ENCODE measurements at places on chromosomes 16 and 17.
A peak's percentile ranks its signal among the peaks of the same experiment; 100 is the strongest.

- H3K4me3 ChIP-seq, result peak overlapping the region; percentile 83
- DNase-seq, result no peak
- H3K36me3 ChIP-seq, result peaks cover 31% of the 10 kb centered on the region
- peak overlapping the region; percentile 95 for H3K27ac ChIP-seq
- no peaks in the 10 kb centered on the region for H3K27me3 ChIP-seq
Observed at GRCh38 chr17:44217738-44218343, 1.6 kb downstream of the UBTF start.

DNA sequence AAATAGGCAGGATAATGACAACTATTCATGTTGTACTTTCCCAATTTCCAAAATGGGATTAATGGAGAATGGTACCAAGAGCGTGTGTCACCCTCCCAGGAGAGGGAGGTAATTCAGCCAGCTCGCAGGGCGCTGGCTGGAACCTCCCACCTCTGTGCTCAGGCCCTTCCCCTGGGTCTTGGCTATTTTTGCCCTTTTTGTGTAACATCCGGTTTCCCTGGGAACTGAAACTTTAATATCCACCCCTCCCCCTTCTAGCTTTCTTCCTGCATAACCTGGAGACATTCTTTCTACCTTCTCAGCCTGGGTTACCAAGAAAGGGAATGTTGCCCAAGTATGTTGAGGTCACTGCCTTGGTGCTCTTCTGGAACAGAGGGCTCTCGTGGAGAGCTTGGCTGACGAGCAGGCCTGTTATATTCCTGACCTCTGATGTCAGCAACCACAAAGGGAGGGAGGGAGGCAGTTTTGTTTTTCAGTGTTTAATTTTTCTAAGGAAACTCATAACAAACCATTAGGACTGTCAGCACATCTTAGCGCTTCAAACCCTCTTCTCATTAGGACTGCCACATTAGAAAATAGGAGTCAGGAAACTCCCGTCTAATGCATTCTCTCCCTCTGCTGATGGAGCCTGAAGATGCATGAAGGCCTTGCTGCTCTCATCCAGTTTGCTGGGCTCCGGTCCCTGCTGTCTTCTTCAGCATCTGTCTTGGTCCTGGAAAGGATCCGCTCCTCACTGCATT, 25.6 kb downstream of the ITGB3 start:
- no peak for DNase-seq
- no peak overlapping the region for H3K4me3 ChIP-seq
- no peaks in the 10 kb centered on the region for H3K27me3 ChIP-seq
- H3K36me3 ChIP-seq, result no peaks in the 10 kb centered on the region

DNA sequence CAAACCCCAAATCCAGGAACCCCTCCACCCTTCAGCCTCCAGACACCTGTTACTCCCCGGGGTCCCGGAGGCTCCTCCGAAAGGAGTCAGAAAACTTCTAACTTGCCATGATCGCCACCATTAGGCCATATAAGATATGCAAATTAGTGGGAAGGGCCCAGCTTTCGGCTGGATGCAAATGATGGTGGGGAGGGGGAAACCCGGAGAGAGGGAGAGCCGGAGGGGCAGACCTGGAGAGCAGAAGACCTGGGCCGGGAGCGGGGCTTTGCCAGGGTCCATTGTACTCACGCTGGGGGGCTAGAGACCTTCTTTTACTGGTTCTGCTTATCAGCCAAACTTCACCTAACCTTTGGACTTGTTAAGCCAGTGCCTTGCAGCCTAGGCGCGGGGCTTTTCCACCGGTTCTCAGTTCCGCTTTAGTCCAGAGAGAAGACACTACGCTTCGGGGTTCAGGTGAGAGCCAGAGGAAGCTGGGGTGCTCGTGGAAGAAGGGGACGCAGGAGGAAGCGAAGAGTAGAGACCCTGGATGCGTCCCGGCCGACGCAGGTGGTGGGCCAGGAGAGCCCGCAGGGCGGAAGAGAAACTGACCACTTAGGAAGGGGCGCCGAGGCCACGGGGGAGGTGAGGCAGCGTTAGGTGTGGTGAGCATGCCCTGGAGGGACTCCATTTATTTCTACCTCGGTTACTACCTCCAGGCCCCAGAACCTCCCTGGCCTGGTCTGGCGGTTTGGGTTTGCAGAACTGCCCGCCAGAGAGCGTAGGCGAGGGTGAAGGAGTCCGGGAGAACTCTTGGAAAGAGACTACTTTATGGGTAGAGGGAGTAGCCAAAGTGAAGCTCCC, at the start of gene HNF1B:
Gene HNF1B (minus strand): TSS at position 99 of the 840 bp plus-strand sequence. CDS start 175 bp downstream, outside the sequence.
- no peak within 1 kb of the TSS for H3K27ac ChIP-seq
- H3K36me3 ChIP-seq, result no peaks in the 10 kb centered on the region
- DNase-seq, result no peak
- no peak within 1 kb of the TSS for H3K4me3 ChIP-seq
- H3K4me1 ChIP-seq, result no peaks in the 10 kb centered on the region

DNA sequence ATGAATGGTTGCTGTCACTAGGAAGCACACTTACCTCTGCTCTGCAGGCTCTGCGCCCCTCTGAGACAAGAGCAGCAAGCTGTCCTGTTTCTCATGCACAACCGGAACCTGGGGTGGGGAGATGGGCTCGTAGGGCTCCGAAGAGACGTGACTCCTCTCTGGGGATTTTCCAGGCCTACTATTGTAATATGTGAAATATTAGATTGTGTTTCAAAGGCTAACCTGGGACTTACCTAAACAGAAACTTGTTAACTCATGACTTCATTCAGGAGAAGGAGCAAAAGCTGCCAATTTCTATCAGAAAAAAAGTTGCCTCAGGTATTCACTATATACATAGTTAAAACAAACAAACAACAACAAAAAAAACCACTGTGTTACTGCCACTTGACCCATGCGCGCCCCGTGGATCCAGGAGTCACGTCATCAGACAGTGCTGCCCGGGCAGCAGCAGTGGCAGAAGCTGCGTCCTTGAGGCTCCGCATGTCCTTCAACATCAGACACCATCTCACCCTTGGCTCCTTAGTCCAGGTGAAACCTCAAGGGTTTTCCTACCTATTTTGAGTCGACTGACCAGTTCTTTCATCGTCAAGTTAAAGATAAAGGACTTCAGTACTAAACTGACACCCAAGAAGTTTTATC, 49.3 kb downstream of the TTC19 start:
- no peaks in the 10 kb centered on the region for H3K4me1 ChIP-seq
- no peak overlapping the region for H3K4me3 ChIP-seq
- H3K36me3 ChIP-seq, result peaks cover 74% of the 10 kb centered on the region
- no peak overlapping the region for H3K27ac ChIP-seq

- no peak overlapping the region for H3K27ac ChIP-seq
- no peaks in the 10 kb centered on the region for H3K27me3 ChIP-seq
- no peak overlapping the region for H3K4me3 ChIP-seq
- no peak for DNase-seq
- no peaks in the 10 kb centered on the region for H3K4me1 ChIP-seq
- H3K36me3 ChIP-seq, result no peaks in the 10 kb centered on the region
Observed at GRCh38 chr16:81136390-81137335, 40.5 kb upstream of the GCSH start.

GRCh38 chr16:88197481-88198456, 185.0 kb upstream of the ZNF469 start:
- DNase-seq, result peak; percentile 55
- H3K27me3 ChIP-seq, result no peaks in the 10 kb centered on the region
- H3K4me1 ChIP-seq, result no peaks in the 10 kb centered on the region
- H3K36me3 ChIP-seq, result no peaks in the 10 kb centered on the region
- H3K4me3 ChIP-seq, result no peak overlapping the region

DNA sequence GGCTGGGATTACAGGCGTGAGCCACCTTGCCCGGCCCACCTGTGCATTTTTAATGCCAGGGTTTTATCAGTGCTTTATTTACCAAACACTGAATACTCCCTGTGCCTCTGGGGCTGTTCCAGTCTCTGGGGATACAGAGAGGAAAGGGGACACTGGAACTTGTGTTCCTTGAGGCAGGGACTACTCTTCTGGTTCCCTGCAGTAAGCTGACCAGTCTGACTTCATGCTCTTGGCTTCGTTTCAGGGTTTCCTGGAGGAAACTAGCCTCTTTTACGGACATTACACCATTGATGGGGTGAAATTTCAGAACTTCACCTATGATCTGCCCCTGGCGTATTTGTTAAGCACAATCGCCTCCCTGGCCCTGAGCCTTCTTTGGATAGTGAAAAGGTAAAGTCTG, 37.4 kb upstream of the COQ7 start:
- peaks cover 34% of the 10 kb centered on the region for H3K36me3 ChIP-seq
- no peak for DNase-seq
- no peak overlapping the region for H3K27ac ChIP-seq
- H3K4me3 ChIP-seq, result no peak overlapping the region
- H3K4me1 ChIP-seq, result no peaks in the 10 kb centered on the region

- H3K27me3 ChIP-seq, result no peaks in the 10 kb centered on the region
- H3K4me3 ChIP-seq, result no peak overlapping the region
- no peak overlapping the region for H3K27ac ChIP-seq
- H3K36me3 ChIP-seq, result no peaks in the 10 kb centered on the region
- H3K4me1 ChIP-seq, result no peaks in the 10 kb centered on the region
Observed at GRCh38 chr16:57949595-57950238, 21.2 kb downstream of the CNGB1 start.

DNA sequence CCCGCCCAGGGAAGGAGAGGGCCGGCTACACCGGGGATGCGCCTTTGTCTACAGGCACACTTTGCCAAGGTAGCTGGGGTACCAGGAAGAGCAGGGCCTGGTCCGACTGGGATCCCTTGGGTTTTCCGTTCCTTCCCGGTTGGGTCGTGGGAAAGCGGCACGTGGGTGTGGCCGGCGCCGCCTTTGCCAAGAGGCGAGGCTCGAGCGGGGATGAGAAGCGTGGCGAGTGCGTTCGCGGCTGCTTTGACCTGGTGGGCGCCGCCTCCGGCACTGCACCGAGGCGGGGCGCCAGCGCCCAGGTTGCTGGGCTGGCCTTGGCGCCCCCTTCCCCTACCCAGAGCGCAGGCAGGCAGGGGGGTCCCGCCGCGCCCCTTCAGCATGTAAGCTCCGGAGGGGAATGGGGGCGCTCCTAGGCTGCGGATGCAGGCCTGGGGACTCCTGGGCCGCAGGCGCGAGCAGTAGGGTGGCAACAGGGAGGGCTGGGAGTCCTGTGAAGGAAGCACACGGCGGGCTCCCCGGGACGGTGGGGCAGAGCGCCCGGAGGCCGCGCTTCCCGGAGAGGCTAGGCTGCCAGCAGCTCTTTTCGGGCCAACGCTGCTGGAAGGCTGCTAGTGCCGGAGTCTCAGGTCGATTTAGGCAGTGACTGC, 2.0 kb downstream of the HAS3 start:
- H3K4me1 ChIP-seq, result no peaks in the 10 kb centered on the region
- peak overlapping the region; percentile 47 for H3K27ac ChIP-seq
- no peaks in the 10 kb centered on the region for H3K27me3 ChIP-seq
- H3K4me3 ChIP-seq, result peak overlapping the region; percentile 50

DNA sequence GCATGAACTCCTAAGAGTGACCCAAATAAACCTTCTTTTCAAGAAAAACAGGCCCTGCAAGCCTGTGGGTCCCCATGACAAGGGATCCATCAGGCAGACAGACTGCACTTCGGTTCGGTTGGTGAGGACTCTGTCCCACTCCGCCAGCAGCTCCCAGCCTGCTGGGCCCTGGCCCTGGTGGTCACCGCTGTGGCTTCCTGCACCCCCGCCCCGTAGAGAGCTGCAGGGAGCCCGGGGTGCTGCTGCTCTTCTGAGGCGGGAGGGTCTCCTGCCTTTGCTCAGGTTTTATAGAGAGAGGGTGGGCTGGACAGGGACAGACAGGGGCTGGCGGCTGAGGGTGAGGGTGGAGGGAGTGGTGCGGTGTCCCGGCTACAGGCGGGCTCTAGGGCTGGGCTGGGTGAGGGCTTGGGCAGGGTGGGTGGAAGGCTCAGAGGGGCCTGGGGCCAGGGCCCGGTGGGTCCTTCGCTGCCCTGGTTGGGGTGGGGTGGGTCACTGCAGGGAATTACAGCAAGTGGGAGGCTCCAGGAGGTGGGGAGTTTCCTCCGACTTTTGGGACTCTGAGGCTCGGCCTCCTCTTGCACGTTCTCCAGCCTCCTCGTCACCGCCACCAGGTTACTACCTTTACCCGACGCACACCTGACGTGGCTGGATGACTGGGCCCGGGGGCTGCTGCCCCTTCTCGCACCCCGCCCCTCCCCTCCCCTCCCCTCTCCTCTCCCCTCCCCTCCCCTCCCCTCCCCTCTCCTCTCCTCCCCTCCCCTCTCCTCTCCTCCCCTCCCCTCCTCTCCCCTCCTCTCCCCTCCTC, 90.2 kb upstream of the CBX4 start:
- H3K4me1 ChIP-seq, result peaks cover 5% of the 10 kb centered on the region
- no peak for DNase-seq
- peaks cover 39% of the 10 kb centered on the region for H3K27me3 ChIP-seq
- H3K27ac ChIP-seq, result no peak overlapping the region

DNA sequence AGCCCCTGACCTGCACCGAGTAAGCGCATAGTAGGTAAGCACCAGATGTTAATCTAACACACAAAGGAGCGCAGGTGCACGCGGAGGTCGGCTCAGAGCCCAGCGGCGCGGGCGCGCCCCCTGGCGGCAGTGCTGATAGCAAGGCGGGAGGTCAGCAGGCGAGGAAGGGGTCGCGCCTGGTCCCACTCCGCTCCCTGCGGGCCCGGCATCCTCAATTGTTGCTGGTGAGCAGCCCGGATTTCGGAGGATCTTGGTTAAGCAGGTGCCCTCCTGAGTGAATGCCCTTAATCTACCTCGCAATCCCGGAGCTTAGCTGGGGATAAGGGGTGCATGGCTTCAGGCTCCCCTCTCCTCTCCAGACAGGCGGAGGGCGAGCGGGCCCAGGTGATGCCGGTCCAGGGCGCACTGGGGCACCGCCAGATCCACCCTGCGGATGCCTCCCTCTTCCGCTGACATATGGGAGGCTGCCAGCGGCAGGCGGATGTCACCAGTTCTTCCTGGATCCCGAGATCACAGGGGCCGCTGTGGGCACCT, 4.0 kb upstream of the WNT3 start:
- H3K4me1 ChIP-seq, result no peaks in the 10 kb centered on the region
- H3K4me3 ChIP-seq, result no peak overlapping the region
- no peak overlapping the region for H3K27ac ChIP-seq
- H3K27me3 ChIP-seq, result peaks cover 23% of the 10 kb centered on the region
- DNase-seq, result no peak
- no peaks in the 10 kb centered on the region for H3K36me3 ChIP-seq

GRCh38 chr17:44708401-44709263, at the start of gene DBF4B:
Gene DBF4B (plus strand): TSS chr17:44708665. CDS start chr17:44708821, 156 bp downstream.
- H3K4me3 ChIP-seq, result peak within 1 kb of the TSS; percentile 70
- DNase-seq, result peak; percentile 82
- peaks cover 8% of the 10 kb centered on the region for H3K4me1 ChIP-seq
- peak within 1 kb of the TSS; percentile 60 for H3K27ac ChIP-seq
- no peaks in the 10 kb centered on the region for H3K27me3 ChIP-seq

GRCh38 chr16:24854607-24855171, 8.9 kb downstream of the SLC5A11 start:
- H3K4me3 ChIP-seq, result no peak overlapping the region
- no peak for DNase-seq
- H3K27me3 ChIP-seq, result no peaks in the 10 kb centered on the region
- peaks cover 7% of the 10 kb centered on the region for H3K4me1 ChIP-seq
- no peak overlapping the region for H3K27ac ChIP-seq

GRCh38 chr17:40060887-40061608, 1.7 kb upstream of the THRA start:
- DNase-seq, result no peak
- no peaks in the 10 kb centered on the region for H3K27me3 ChIP-seq
- no peak overlapping the region for H3K27ac ChIP-seq
- no peak overlapping the region for H3K4me3 ChIP-seq
